ENCODE measurements at places on chromosomes 3 and 15. TPM values are rescaled to one million over a fixed set of nuclear protein-coding genes. Genes with fewer than 3 reads are reported as not detected.
A peak's percentile ranks its signal among the peaks of the same experiment; 100 is the strongest.

Gene DAZL
- not detected for total RNA-seq

Gene ATG7
- 15.2 TPM for total RNA-seq

Gene IL20RB
- not detected for total RNA-seq

Gene NT5DC2
- 146 TPM for total RNA-seq

Gene MESP1
- 2.3 TPM for total RNA-seq

Gene IFT80
- total RNA-seq: 14.1 TPM

Gene UBAP1L
- 0.48 TPM for total RNA-seq

Gene HLTF
- total RNA-seq: 9.2 TPM

Gene MOBP
- not detected for total RNA-seq

Gene SPATA12
- total RNA-seq: not detected

Gene MEGF11
- total RNA-seq: not detected

- H3K36me3 ChIP-seq: no peaks in the 10 kb centered on the region
- no peak for DNase-seq
- no peak overlapping the region for H3K27ac ChIP-seq
Measured at GRCh38 chr3:116425126-116425525, 20.2 kb downstream of the LSAMP start.

- H3K4me3 ChIP-seq: no peak overlapping the region
- DNase-seq: no peak
- H3K27ac ChIP-seq: no peak overlapping the region
- no peaks in the 10 kb centered on the region for H3K36me3 ChIP-seq
- H3K27me3 ChIP-seq: no peaks in the 10 kb centered on the region
Measured at GRCh38 chr3:151835751-151836525, 22.0 kb downstream of the AADAC start.

- no peaks in the 10 kb centered on the region for H3K27me3 ChIP-seq
- no peak overlapping the region for H3K27ac ChIP-seq
- no peak overlapping the region for H3K4me3 ChIP-seq
Measured at GRCh38 chr15:83404121-83404520, 43.0 kb upstream of the SH3GL3 start.

DNA sequence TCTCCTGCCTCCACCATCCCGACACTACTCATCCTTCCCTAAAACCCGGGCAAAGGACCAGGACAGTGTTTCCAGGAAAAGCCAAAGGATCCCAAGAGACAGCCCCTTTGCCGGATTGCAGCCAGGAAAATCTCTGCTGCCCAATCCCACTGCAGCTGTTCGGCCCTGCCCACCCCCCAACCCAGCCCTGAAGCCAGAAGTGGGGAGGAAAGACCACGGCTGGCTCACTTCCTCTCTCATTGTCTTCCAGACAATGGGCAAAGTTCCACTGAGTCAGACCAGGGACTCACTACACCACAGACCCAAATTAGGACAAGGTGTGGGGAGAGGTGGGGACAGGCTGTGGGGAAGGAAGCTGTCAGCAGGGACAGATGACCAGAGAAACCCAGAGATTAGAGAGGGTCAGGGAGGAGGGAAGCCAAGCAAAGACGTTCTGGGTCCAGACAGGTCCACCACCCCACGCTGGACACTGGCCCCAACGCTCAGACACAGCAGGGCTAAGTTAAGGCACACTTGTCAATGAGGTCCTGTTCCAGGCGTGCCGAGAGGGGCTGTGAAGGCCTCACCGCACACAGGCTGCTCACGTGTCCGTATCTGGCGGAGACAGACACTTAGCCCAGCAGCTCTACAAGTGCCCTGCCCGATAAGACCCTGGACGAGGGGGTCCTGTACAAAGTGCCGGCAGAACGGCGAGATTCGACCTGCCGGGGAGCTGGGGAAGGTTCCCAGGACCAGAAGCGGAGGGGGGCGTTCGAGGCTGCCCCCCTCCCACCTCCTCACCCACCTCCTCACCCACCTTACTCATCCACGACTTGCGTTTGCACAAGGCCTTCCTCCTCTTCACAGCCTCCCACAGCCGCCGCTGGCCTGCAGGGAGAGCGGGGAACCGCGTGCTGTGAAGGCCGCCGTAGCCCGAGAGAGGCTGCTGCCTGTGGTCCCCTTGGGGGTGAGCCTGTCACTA is 21.9 kb downstream of the TNK2 start:
- H3K4me3 ChIP-seq: no peak overlapping the region
- no peaks in the 10 kb centered on the region for H3K27me3 ChIP-seq
- peak overlapping the region; percentile 86 for H3K27ac ChIP-seq

GRCh38 chr15:73782344-73782959 is 29.3 kb upstream of the INSYN1 start:
- no peak overlapping the region for H3K4me3 ChIP-seq
- DNase-seq: no peak
- H3K36me3 ChIP-seq: no peaks in the 10 kb centered on the region
- no peak overlapping the region for H3K27ac ChIP-seq
- H3K4me1 ChIP-seq: peaks cover 33% of the 10 kb centered on the region
- H3K27me3 ChIP-seq: no peaks in the 10 kb centered on the region

- H3K4me3 ChIP-seq: no peak overlapping the region
- H3K27ac ChIP-seq: peak overlapping the region; percentile 82
- peaks cover 22% of the 10 kb centered on the region for H3K36me3 ChIP-seq
- H3K27me3 ChIP-seq: no peaks in the 10 kb centered on the region
- H3K4me1 ChIP-seq: no peaks in the 10 kb centered on the region
Measured at GRCh38 chr15:64146885-64147681, 4.4 kb upstream of the SNX22 start.

- DNase-seq: no peak
- H3K4me3 ChIP-seq: no peak overlapping the region
- no peak overlapping the region for H3K27ac ChIP-seq
- no peaks in the 10 kb centered on the region for H3K4me1 ChIP-seq
Measured at GRCh38 chr3:17384567-17385296, 357.7 kb downstream of the TBC1D5 start.

DNA sequence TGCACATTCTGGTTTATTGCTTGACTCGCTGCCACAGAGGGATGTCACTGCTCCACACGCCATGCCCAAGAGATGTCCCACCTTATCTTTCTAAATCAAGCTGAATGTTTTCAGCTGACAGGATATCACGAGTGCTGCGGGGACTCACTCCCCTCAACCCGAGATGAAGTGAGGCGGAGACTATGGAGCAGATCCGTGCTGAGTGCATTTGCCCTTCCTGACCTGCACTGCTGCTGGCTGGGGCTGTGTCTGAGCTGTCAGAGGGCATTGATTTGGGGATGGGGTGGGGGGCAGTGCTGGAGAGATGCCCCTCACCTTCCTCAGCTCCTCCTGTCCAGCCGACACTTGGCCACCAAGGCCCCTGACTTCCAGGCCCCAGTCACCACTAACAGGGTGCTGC is 40.5 kb upstream of the CSPG4 start:
- H3K4me3 ChIP-seq: no peak overlapping the region
- H3K4me1 ChIP-seq: no peaks in the 10 kb centered on the region
- no peaks in the 10 kb centered on the region for H3K36me3 ChIP-seq

DNA sequence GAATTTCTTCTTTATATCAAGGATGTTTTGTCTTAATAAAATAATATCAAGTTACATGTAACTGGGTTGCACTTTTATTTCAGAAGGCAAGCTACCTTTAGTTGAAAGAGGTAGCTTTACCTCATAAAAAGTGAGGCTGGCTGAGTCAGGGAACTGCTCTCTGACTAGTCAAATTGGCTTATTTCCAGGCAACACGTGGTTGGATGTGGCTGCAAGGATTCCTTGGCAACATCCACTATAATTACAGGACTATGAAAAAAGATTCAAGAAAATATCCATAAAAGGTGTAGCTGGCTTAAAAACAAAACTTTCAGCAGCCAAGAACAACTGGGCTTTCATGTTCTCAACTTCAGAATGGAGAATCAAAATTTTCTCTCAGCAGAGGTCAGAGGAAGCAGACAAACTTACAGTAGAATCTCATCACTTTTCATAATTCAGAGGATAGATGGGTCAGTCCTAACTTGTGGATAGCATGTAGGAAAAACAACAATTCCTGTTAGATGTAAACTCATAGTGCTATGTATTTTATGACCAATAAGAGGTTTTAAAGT is 779.1 kb downstream of the MECOM start:
- H3K4me1 ChIP-seq: no peaks in the 10 kb centered on the region
- no peak overlapping the region for H3K27ac ChIP-seq
- no peaks in the 10 kb centered on the region for H3K36me3 ChIP-seq

- H3K27ac ChIP-seq: no peak overlapping the region
- no peaks in the 10 kb centered on the region for H3K27me3 ChIP-seq
- H3K36me3 ChIP-seq: no peaks in the 10 kb centered on the region
- no peaks in the 10 kb centered on the region for H3K4me1 ChIP-seq
- no peak overlapping the region for H3K4me3 ChIP-seq
- DNase-seq: no peak
Measured at GRCh38 chr3:98874602-98875249, 26.8 kb downstream of the DCBLD2 start.

GRCh38 chr3:140545756-140546155 is 132.1 kb upstream of the TRIM42 start:
- no peak overlapping the region for H3K27ac ChIP-seq
- H3K4me1 ChIP-seq: no peaks in the 10 kb centered on the region
- no peaks in the 10 kb centered on the region for H3K27me3 ChIP-seq
- H3K4me3 ChIP-seq: no peak overlapping the region
- DNase-seq: no peak

GRCh38 chr3:98839846-98840245 is 61.6 kb downstream of the DCBLD2 start:
- DNase-seq: no peak
- no peak overlapping the region for H3K27ac ChIP-seq
- H3K4me1 ChIP-seq: no peaks in the 10 kb centered on the region

- H3K27ac ChIP-seq: peak overlapping the region; percentile 79
- H3K4me1 ChIP-seq: no peaks in the 10 kb centered on the region
- H3K4me3 ChIP-seq: no peak overlapping the region
- DNase-seq: peak; percentile 83
Measured at GRCh38 chr15:60374628-60375081, 23.1 kb downstream of the ANXA2 start.

All from right atrium auricular region (tissue), 2 donors.